Stimulated activated CD4-positive, alpha-beta T cell treated with anti-CD3 and anti-CD28 coated beads, Interleukin-15, amount 100 ng/mL, for 1 hour (primary cell): ENCODE measurements at places on chromosomes 11 and 22.

- DNase-seq, result no peak
These were observed 515.7 kb downstream of the BUD13 start for GRCh38 chr11:116257092-116257491.

DNA sequence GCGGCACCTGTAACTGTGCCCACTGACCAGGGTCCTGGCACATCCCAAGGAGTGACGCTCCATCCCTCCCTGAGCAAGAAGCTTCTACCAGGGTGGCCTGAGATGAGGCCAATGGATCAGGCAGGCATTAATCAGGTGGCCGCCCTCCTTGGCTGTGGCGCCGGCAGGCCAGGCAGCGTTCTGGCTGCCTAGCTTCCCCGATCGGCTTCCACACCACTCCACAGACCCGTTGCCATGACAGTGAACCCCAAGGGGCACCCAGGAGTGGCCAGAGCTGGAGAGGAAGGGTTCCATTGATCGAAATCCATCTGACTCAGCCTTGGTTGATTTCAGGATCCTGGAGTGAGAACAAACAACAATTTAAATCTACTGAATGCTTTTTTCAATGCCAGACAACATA is 20.5 kb downstream of the LRRC55 start:
- DNase-seq, result no peak

GRCh38 chr22:50270666-50271394 is 650 bp upstream of the MAPK11 start:
- DNase-seq, result peak; percentile 51

DNA sequence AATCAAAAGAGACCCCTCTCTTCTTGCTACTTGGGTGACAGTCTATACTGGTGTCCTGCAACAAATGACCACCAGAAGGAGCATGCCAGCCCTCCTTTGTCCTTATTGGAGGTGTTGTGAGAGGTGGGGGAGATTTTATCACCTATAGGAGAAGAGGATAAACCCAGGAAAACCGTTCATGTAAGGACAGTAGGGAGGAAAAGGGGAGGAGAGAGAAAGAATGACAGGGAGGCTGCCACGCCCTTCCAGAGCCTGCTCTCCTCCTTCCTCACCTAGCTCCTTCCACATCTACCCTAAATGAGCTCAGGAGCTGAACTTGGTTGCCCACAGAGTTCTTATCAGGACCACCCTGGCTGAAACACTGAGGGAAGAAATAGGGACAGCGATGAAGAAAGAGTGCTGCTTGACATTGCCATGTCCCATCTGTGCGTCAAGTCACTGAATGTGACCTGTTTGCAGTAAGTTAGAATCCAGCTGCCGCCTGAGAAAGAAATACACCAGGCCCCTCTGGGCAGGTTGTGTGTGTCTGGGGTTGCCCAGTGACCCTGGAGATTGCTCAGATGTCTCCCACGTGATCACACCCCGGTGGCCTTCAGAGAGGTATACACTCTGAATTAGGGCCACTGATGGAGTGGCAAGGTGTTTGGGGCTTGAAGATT is 40.4 kb upstream of the ETS1 start:
- DNase-seq, result no peak

GRCh38 chr11:60206616-60207015 is 23.7 kb upstream of the MS4A6A start:
- DNase-seq, result no peak

- DNase-seq, result no peak
These were observed 165.0 kb upstream of the MTMR2 start for GRCh38 chr11:96088914-96089313.
